ENCODE measurements at places on chromosomes 12 and 14. TPM values are rescaled to one million over a fixed set of nuclear protein-coding genes. Genes with fewer than 3 reads are reported as not detected.

The MMP14 gene
- 298 TPM for total RNA-seq

The GLS2 gene
- not detected for total RNA-seq

The OAS3 gene
- total RNA-seq, result 46.8 TPM

The ZNF839 gene
- total RNA-seq, result 5.0 TPM

The HOXC9 gene
- total RNA-seq, result 5.6 TPM

The SMCO2 gene
- 0.33 TPM for total RNA-seq

The FAR2 gene
- 3.2 TPM for total RNA-seq

The SSTR1 gene
- total RNA-seq, result not detected

- peak; percentile 55 for DNase-seq
Measured at GRCh38 chr14:52325126-52325525, 11.0 kb downstream of the PTGER2 start.

DNA sequence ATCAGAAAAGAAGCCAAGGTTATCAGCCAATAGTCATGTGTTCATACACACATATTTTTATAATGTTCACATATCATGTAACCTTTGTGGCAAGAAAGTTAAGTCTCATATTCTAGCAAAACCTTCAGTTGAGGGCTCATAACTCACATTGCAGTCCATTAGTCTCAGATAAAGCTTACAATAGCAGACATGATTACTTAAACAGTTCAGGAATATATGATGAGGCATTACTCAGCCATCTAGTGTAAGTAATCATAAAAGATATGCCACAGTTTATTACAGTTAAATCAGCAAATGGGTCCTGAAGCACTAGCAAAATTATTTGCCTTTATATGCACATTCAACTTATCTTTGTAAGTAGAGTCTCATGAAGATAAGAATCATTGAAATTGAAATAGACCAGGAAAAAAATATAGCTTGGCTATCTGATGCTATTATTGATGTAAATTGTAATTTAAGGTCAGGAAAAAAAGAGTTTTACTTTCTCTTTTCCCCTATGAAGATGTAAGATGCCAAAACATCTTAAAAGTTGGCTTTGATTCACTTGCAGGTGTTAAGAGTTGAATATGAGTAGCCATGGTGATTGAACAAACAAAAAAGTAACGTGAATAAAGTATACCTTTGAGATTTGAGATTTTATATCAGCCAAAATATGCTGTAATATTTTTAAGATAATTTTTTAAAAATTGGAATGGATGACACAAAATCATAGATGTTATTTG, 537.0 kb downstream of the SLC6A15 start:
- no peak for DNase-seq

GRCh38 chr14:73851567-73852382, at the start of gene PTGR2:
TSS of gene PTGR2 (plus strand) at chr14:73851831. CDS start at chr14:73858863, 7,032 bp downstream.
- peak; percentile 94 for DNase-seq

DNA sequence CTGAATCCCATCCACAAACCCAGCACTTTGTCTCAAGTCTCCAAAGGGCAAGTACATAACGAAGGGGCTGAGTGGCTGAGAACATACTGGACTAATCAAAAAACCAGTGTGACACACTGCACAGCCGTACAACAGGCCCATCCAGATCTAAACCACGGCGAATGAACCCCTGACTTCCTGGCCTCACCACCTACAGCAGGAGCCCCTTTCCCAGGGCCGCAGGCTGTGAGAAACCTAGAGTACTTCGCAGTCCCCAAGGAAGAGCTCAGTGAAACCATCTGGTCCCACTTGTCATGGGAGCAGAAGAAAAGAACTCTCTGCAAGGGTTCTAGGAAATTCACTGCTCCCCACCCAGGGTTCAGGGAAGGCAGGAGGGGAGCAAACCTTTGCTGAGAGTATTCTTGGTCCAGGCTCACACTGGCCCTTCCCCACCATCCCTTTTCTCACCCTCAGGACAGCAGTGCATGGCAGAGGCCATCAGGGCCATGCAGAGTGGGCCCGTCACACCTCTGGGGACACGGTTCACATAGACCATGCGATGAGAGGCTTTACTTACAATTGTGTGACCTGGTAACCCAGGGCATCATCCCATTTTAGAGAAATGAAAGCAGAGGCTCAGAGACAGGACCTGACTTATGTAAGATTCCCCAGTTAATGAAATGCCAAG, 192.8 kb downstream of the BCL11B start:
- DNase-seq, result no peak

GRCh38 chr14:56490379-56490778, 89.2 kb upstream of the TMEM260 start:
- DNase-seq, result peak; percentile 33

- no peak for DNase-seq
Measured at GRCh38 chr12:66119229-66119869, 11.2 kb downstream of the LLPH start.

- no peak for DNase-seq
Measured at GRCh38 chr14:61598980-61599379, 96.3 kb upstream of the HIF1A start.

DNA sequence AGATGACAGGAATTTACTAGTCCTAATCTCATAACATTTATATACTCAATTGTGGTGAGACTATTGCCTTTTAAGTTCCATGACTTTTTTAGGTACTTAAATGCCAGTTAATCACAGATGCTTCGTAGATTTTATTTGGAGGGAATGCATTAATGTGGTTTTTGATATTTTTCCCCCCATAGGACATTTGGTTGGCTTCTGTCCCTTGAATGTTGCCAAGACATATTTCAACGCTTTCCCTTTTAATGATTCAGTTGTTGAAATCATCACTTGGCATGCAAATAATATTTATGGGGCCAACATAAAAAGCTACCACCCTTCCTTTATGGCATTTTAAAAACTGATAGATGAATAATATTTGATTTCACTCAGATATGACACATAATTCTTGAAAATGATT, 172.1 kb downstream of the ACSS3 start:
- DNase-seq, result no peak

DNA sequence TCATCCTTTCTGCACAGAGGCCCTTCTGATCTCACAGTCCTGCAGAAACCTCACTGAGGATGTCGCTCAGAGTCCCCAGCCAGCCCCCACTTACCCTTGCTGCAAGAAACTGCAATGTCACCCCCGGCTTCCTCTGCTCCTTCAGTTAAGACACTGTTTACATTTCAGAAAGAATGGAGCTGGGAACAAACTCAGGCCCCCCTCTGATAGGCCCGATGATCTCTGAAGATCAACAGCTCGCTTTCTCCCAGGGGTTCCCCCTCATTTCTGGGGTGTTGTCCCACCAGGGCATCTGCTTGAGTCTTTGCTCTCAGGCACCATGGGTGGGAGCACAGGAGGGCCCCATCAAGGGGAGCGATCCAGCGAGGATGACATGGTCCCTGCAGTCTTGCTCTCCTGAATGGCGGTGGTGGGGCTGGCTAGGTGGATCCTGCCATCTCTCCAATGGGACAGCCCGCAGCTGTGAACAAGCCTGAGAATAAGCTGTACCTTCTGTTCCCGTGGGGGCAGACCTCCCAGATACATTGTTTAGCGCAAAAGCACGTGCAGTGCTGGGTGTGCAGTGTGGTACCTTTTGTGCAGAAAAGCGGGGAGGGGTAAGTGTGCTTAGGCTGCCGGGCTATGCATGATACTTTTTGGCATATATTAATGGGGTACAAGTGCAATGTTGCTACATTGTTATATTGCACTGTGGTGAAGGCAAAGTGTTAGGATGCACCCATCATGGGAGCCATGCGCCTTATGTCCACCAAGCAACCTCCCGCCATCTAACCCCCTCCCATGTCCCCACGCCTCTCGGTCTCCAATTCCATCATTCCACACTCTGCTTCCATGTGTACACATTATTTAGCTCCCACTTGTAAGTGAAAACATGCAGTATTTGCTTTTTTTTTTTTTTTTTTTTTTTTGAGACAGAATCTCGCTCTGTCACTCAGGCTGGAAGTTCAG, 6.7 kb upstream of the NCOR2 start:
- DNase-seq, result no peak

GRCh38 chr14:59370158-59370742, 94.9 kb downstream of the GPR135 start:
- DNase-seq, result no peak

DNA sequence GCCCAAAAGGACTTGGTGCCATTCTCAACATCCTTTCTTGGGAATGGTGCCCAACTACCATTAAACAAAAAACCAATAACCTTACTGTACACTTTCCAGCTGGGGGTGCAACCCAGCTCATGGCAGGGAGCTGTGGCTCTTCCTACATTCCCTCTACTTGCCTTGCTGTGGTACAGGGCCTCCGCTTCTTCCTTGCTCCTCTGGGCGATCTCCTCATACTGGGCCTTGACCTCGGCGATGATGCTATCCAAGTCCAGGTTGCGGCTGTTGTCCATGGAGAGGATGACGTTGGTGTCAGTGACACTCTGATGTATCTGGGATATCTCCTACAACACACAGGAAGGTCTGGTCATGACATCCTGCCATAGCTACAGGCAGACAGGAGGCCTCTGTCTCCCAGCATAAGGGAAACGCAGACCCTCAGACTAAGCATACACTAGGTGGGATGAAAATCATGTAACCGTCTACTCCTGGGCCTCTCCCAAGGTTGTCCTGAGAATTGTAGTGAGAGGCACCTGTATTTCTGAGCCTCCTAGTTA, 3.9 kb downstream of the KRT2 start:
- DNase-seq, result no peak

- no peak for DNase-seq
Measured at GRCh38 chr12:73656375-73656774, 881.3 kb upstream of the ATXN7L3B start.

DNA sequence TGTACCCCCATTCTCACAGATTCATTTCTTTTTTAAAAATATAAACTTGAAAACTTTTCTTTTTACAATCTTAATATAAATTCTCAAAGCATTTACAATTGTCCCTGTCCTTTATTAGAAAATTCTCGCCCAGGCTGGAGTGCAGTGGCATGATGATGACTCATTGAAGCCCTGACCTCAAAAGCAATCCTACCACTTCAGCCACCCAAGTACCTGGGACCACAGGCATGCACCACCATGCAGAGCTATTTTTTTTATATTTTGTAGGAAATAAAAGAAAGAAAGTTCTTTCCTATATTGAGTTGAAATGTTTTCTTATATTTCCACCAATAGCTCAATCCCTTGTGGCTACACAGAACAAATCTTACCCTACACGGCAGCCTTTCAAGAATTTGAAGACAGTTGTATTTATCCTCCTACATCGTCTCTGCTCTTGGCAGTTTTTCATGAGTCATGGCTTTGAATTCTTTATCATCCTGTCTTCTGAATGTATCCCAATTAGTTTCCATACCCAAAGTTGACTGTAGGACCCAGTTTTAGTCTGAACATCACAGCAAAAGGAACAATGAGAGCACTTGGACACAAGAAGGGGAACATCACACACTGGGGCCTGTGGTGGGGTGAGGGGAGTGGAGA, 52.4 kb downstream of the SYT1 start:
- peak; percentile 81 for DNase-seq

GRCh38 chr12:112126911-112127310, 1.6 kb downstream of the TRAFD1 start:
- no peak for DNase-seq

DNA sequence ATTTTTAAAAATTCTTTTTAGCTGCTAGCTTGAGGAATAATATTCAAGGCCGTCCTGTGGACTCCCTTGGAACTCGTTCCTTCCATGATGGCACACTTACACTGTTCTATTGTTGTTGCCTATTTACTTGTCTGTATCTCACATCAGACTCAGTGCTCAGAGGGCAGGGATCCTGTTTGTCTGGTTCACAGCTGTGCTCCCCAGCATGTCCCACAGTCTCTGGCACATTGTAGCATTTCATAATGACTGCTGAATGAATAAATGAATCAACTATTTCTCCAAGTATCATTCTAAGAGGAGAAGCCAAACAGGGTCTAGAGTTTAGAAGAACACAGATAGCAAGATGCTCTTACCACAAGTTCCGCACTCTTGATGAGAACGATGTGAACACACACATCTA, 48.0 kb downstream of the NTN4 start:
- no peak for DNase-seq

GRCh38 chr14:76990084-76990483, 38.4 kb downstream of the IRF2BPL start:
- DNase-seq, result no peak

DNA sequence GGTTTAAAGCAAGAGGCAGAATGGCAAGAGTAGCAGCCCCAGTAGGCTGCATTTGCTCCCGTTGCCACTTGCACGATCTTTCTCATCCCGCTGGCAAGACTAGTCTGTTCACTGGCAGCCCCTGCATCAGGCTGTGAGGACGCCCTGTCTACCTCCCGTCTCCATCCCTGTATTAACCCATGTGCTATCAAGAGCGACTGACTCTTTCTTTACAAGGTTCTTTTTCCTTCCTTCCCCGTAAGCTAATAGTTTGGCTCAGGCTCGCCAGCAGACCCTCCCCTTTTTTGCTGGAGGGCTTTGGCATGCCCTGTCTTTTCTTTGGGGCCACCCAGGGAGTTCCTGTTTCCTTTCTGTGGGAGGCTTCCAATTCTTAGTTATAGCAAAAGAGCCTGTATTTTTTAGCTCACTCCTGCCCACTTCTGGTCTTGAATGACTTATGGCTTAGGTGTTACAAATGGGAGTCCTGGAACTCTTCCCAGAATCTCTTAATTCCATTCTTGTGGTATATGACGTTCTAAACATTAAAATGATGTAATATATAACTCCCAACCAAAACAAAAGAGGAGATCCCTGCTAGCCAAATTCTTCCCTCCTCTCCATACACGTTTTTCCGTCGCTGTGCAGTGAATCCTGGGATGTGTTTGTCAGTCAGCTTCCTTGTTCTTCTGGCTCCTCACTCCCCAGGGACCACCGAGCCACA, 149.0 kb downstream of the PRKCH start:
- DNase-seq, result peak; percentile 94

Measured in H4 (cell line).